ENCODE measurements at places on chromosomes 6 and 20.
A peak's percentile ranks its signal among the peaks of the same experiment; 100 is the strongest.

DNA sequence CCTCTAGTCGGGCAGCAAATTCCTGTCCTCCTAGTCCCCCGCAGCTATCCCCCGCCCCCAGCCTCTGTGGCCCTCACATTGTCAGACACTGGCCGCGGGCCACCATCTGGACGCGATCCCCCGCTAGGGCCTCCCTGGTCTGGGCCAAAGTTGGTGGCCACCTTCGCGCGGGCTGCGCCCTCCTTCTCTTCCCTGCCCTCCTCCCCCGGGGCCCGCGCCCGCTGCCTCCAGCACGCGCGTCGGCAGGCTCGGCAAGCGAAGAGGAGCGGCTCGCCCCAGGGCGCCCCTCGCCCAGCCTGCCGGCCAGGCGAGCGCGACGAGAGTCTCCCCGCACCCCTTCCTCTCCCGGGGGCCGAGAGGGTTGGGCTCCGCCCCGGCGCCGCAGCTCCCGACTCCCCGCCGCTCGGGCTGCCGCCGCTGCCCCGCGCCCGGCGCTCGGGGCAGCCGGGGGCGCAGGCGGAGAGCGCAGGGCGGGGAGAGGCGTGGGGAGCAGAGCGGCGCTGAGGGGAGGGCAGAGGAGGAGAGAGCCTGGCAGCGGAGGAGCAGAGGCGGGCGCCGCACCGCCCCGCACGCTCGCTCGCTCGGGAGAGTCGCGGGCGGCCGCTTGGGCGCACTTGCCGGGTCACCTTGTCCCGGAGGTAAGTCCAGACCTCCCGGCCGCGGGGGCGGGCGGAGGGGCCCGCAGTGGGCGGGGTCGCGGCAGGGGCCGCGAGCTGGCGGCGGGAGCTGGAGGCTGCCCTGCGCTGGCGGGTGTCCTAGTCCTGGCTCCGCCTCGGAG, at the start of gene SYNDIG1:
TSS of gene SYNDIG1 (plus strand) at position 514 of the 778 bp plus-strand sequence. CDS start 73,469 bp downstream, outside the sequence.
- DNase-seq: no peak

DNA sequence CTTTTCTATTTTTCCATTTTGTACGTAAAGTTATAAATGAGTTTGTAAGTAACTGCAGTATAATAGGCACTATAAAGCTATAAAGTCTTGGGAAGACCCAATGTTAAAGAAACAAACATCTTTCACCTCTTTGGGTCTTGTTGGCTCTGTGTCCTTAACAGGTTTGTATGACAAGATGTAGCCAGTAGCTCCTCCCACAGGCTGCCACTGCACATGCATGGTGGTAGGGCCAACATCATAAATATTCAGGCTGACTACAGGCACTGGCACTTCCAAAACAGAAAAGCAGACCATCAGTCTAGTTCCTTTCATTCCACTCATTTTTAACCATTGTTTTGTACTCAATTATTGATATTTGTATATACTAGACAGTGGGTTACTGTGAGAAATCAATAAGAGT, 59.9 kb downstream of the COL12A1 start:
- DNase-seq: no peak

DNA sequence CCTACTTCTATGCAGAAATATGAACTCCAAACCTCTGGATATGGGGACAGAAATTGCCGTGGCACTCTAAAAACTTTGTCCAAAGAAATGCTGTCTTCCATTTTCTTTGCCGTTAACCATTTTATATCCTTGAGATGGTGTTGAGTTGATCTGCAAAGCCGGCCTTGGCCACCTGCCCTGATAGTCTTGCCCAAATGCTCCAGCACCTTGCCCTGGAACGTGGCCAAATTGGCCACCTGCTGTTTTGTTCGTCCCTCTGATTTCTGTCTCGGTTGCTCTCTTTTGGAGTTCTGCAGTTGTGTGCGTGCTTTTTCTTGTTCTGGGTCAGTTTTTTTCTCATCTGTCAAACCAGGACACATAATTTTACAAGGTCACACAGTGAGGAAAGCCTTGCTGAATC, 239.7 kb upstream of the GMDS start:
- no peak for DNase-seq

DNA sequence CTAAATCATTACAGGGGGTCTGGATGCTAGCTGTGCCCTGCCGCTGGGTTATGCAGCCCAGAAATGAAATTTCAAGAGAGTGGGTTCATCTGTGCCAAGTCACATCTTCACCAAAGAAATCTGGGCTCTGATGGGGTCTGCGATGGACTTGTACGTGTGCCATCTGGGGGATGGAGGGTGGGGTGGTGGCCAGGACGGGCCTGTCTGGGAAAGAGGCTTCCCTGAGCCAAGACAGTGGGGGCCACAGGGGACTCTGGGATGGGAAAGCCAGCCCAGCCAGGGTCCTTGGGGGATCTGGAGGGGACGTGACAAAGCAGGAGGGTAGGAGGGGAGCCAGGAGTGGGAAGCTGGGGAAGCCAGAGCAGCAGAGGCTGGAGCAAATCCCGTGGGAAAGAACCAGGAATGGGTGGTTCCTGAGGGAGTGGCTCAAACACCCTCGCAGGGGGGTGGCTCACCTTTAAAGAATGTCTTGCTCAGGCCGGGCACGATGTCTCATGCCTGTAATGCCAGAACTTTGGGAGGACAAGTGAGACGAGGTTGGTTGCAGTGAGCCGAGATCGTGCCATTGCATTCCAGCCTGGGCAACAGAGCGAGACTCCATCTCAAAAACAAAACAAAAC, 36.3 kb upstream of the SULF2 start:
- peak; percentile 74 for DNase-seq

DNA sequence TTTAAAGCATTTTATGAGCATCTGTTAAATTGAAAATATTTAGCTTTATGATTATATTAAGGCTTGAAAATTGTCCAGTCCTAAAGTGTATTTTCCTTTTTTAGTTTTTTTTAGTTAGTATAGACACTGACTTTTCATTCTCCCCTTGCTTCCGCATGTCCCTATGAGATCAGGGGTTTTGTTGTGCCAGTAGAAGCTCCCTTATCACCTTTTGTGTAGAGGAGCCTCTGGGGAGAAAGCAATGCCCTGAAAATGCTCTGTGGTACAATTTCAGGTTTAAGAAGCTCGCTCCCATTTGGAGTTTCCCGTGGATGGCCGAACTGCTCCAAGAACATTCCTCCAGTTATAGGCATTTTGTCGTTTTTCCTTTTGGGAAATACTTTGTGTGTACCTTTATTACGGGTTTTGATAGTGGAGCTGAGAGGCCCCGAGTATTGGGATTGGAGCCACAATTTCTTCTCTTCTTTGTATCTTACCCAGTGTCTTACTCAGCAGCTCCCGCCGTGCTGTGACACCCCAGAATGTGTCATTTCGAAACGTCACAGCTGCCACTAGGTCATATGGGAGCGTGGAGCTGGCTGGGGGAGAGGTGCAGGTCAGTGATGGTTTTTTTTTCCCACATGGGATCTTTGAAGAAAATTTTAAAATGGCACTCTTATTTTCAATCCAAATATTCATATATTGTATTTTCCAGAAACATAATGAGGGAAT, 49.9 kb downstream of the RPRD1B start:
- no peak for DNase-seq

DNA sequence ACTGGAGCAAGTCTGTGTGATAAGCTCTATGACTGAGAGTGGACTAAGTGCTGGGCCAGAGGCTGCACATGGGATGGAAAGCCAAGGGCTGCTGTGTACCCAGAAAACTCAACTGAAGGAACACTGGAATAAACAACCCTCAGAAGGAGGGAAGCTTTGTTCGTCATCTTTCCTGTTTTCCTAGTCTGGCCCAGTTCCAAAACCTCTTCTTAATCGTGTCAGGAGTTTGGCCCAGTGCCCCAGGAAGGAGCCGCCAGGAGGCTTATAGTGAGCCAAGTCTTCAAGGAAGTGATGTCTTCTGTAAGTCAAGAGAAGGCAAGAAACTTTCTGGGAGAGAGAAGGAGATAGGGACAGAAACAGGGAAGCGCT, 23.3 kb upstream of the TOP1 start:
- peak; percentile 79 for DNase-seq

DNA sequence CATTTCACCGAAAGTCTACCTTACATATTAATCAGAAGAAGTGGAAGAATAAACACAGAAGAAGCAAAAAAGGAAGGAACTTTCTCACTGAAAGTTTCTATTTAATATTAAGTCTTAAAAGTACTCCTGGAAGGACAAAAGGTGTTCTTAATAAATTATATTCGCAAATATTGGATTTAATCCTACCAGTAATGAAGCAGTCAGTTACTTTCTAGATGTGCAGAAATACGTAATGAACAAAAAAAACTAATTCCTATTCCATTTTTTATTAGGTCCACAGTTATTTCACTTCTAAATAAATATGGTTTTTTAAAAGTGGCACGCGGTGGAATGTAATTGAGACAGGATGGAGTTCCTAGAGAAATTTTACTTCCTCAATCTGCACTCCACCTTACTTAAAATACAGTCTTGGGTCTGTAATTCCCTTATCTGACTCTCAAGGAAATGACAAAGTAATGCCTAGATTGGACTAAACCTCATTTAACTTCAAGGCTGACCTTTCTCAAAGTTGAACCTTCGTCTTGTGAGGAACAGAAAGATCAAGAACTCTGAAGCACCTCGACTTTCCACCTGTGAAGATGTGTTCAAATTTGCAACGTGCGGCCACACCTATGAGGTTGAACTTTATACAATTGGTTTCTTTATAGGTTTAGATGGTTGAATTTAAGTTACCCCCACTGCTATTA, 1.1 kb upstream of the TRAM2 start:
- DNase-seq: no peak

GRCh38 chr6:113854531-113855499, 2.3 kb upstream of the MARCKS start:
- no peak for DNase-seq

DNA sequence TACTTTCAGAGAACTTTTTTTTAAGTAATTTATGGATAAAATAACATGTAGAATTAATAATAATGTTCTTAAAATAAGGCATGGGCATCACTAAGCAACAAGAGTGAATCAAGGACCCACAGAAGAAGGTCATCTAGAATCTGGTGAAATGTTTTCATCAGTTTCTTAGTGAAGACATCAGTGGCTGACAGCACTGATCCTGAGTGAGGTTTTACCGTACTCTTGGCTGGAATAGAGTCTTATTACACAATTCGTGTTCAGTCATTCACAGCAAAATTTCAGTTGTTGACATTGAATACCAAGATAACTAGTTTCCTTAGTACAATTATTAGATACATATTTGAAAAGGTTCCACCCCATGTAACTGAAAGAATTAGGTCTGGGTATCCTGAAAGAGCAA, 140.4 kb downstream of the C6orf58 start:
- no peak for DNase-seq

GRCh38 chr20:48455651-48456365, 372.0 kb downstream of the PREX1 start:
- DNase-seq: no peak

DNA sequence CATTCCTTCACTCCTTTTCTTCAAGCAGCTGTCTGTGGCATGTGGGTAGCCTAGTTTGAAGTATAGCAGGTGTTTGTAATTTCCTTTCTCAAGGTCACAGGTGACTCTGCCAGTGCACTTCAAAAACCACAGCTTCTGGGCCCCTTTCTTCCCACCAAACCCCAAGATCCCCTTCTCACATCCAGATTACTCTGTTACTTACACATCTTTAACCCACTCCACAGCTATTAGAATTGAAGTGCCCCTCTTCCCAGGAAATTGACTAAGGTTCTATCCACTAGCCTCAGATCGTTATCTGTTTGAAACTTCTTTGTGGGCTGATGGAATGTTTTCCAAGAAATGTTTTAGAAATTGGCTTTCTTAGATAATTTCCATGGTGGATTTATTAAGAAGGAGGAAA, 150.8 kb downstream of the AHI1 start:
- no peak for DNase-seq

GRCh38 chr20:35617397-35618262, 2.0 kb downstream of the SPAG4 start:
- DNase-seq: no peak

GRCh38 chr6:140669321-140669720, 1294.9 kb upstream of the CITED2 start:
- no peak for DNase-seq

- no peak for DNase-seq
Measured at GRCh38 chr6:30272032-30272431, 54.7 kb upstream of the TRIM39 start.

DNA sequence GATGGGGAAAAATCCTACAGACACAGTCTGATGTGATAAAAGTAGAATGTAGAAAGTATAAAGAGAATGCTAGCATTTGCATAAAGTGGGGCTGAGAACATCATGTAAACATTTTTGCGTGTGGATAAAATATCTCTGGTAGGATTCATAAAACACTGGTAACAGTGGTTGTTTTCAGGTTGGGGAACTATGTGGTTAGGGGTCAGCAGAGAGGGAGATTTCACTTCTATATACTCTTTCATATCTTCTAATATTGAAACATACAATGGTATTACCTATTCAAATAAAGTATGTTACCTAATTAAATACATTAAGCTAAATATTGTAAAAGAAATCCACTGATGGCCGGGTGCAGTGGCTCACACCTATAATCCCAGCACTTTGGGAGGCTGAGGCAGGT, 96.2 kb upstream of the CCDC167 start:
- DNase-seq: no peak

DNA sequence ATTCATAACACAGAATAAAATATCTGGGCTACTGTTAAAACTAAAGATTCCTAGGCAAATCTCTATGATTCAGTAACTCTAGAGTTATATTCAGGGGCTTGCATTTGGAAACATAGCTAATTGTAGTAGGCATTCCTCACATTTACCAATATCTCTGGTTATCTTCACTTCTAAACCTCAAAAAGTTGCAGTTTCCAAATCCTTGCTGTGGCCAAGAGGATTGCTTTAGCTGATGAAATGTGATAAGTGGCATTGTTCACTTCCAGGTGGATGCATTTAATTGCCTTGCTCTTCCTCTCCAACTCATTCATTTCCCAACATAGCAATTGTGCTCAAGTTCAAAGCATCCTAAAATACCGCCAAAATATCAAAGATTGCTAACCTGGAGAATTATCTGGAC, 246.6 kb downstream of the GRIK2 start:
- DNase-seq: no peak

- peak; percentile 15 for DNase-seq
Measured at GRCh38 chr6:113495521-113495920, 361.6 kb upstream of the MARCKS start.

- no peak for DNase-seq
Measured at GRCh38 chr6:36147294-36147693, 17.0 kb downstream of the MAPK13 start.

DNA sequence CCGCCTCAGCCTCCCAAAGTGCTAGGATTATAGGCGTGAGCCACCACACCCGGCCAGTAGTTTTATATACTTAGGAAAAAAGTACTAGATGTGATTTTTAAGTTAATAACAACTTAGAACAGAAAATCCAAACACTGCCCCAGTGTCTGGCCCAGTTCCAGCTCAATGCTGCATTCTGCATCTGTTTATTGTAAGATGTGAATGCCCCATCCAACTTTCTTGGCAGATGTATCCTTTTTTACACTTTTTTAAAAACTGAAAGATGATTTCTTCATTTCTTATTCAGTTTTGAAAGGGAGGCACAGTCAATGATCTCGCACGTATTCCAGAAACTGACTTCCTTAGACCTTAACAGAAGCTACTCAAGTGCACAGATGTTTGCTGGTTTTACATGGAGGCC, 85.6 kb upstream of the SRSF6 start:
- no peak for DNase-seq
